ENCODE measurements at places on chromosomes 2 and 18.

- no peak for DNase-seq
Measured at GRCh38 chr2:143603035-143603655, 473.9 kb downstream of the ARHGAP15 start.

DNA sequence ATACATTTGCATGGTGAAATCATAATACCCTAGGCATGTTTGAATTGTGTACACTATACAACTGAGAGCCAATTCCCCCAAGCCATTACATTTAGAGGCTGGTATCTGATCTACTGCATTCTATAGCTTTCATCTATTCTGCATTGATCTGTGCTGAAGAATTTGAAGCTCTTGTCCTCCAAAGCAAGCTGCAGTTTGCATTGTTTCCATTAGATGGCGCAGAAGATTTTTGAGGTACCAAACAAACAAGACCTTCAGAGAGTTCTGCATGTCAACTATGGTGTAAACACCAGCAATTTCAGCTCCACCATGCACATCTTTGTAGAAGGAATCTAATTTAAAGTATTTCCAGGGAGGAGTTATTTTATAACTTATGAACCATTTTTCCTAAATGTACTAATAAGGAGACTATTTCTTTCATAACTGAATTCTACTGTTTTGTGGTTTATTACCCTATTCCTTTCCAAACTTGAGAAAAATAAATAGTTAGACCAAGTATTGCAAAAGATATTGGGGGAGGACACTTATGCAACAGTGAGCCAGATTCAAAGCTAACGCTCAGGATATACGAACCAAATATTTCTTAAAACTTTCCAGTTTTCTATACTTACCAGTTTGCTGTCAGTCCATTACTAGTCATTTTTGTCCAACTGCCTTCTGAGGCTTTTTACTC lies 761.8 kb upstream of the ACVR2A start:
- peak; percentile 52 for DNase-seq

- no peak for DNase-seq
Measured at GRCh38 chr2:241615041-241615440, 21.9 kb downstream of the THAP4 start.

GRCh38 chr18:55253814-55254213 lies 294.6 kb upstream of the CCDC68 start:
- no peak for DNase-seq

DNA sequence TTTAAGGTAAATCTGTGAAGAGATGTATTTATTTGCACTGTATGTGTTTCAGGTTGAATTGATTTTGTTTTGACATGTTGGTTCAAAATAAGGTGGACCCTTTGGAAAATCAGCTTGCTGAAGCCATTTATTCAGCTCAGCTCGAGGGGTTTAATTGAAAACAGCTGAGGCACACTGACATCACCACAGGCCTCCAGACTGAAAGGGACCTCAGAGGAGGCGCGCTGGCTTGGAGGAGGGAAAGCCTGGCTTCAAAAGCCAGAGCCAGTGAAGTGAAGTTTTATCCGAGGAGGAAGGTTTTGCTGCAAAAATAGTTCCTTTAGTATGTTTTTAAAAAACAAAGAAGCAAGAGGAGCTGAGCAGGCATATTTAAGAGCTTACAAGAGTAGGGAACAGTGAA lies 26.9 kb upstream of the DNMT3A start:
- DNase-seq = peak; percentile 54

GRCh38 chr2:124580263-124580662 lies 555.2 kb downstream of the CNTNAP5 start:
- no peak for DNase-seq

GRCh38 chr2:208608122-208608835 lies 201.7 kb downstream of the PTH2R start:
- DNase-seq = peak; percentile 13

- no peak for DNase-seq
Measured at GRCh38 chr2:78978340-78978739, 47.2 kb upstream of the REG3G start.

DNA sequence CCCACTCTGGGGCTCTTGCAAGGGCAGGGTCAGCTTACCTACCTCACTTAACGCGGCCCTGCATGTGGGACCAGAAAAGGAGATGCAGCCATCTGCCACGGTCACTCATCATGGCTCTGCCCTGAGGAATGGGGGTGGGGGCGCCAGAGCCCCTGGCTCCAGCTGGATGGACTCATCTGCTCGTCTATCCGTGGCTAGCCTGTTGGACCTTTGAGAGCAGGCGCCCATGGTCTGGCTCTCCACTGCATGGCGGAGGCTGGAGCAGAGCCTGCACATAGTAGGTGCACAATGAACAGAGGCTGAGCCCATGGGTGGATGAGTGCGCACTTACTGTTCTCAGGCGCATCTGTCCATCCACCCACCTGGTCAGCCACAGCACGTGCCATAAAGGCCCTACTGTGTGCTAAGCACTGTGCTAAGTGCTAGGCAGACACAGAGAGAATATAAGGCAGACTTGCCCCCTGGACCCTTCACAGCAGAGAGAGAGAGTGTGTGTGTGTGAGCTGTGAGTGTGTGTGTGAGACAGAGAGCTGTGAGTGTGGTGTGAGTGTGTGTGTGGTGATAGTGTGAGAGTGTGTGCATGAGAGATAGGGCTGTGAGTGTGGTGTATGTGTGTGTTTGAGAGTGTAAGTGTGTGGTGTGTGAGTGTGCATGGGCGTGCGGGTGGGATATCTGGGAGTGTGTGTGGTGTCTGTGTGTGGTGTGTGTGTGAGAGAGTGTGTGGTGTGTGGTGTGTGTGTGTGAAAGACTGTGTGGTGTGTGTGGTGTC lies 151.3 kb downstream of the TFCP2L1 start:
- no peak for DNase-seq

DNA sequence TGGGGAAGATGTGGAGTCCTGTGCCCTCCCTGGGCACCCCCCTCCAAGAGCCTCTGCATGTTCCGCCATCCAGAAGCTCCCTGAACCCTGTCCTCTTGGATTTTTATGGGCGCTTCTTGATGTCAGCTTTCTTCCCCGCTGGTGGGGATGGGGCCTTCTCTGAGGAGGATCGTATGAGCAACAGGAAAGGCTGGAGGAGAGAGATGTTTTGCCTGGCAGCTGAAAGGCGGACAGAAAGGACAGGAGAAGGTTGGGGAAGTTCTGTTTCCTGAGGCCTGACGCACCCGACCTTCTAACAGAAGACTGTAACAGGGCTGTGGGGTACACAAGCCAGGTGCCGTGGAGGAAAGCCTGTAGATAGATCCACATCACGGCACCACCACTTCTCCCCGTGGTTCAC lies 238.8 kb downstream of the LDLRAD4 start:
- DNase-seq = no peak

- DNase-seq = no peak
Measured at GRCh38 chr2:99150706-99151105, 4.0 kb downstream of the TSGA10 start.

DNA sequence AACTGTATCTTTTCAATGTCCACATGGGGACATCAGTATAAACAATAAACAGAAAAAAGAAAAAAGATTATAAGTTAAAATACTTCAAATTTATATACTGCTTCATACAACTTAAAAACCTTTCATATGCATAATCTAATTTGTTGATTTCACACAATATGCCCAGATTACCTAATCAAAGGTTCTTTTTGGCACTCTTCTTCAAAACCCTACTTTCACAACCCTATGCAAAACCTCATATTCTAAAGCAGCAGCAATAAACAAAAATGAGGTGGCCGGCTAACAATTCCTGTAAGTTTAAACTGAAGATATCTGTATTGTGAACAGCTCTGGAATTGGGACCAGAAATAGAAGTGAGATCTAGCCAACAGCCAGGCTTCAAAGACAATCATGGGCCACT lies 28.6 kb downstream of the STK17B start:
- no peak for DNase-seq

DNA sequence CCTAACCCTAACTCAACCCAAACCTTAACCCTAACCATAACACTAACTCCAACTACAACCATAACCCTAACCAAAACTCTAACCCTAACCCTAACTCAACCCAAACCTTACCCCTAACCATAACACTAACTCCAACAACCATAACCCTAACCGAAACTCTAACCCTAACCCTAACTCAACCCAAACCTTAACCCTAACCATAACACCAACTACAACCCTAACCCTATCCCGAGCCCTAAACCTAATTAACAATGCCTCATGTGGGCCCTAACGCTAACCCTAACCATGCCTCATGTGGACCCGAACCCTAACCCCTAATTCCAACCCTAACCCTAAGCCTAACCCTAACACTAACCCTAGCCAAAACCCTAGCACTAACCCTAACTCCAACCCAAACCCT lies 11.5 kb upstream of the GPR35 start:
- no peak for DNase-seq

DNA sequence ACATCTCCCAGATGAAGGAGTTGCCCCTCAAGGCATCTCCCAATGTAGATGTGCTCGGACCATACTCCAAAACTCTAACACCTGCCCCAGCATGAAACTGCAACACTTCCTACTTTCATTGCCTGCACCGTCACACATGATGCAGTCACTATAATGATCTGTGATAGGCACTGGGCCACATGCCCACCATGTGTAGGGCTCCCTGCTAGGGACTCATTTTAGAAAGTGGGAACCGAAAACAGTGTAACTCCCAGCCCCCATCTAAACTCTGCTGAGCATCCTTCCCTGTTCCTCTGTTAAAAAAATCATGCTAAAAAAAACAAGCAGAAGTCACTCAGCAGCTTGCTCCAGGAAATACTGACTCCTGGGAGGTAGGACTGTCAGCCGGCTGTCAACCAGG lies 496.1 kb upstream of the RAB6C start:
- no peak for DNase-seq

- DNase-seq = no peak
Measured at GRCh38 chr2:239257511-239257937, 143.3 kb downstream of the HDAC4 start.

- no peak for DNase-seq
Measured at GRCh38 chr2:128746356-128746755, 427.7 kb upstream of the HS6ST1 start.

DNA sequence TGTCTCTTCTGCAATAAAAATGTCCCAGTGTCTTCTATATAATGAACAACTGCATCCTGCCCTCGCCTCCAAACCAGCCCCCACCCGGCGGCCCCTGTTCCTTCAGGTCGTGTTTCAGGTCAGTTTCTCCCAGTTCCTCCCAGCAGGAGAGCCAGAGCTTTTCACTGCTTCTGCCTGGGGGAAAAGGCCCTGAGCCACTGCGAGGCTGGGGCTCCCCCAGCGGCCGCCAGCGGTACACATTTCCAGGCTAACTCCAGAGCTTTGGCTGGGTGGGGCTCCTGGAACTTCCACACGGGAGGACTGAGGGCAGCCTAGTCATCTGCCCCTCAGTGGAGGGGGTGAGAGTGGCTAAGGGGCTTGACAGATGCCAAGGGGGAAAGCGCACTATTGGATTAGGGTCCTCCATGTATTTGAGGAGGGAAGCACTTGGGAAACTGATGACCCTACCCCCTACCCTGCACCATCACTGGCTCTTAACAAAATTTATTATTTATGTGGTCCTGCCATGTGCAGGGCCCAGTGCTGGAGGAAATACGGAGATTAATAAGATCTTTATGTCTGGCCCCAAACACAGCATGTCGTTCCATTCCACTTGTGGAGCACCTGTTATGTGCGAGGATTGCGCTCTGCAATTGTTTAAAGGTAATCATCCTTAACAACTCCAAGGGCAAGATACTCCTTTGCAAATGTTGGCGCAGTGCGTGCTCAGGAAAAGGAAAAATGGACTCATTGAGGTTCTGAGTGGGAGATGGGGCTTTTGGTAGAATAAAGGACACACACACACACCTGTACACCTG lies 17.3 kb upstream of the CYS1 start:
- peak; percentile 62 for DNase-seq

GRCh38 chr2:28225473-28226080 lies 167.1 kb upstream of the FOSL2 start:
- no peak for DNase-seq

DNA sequence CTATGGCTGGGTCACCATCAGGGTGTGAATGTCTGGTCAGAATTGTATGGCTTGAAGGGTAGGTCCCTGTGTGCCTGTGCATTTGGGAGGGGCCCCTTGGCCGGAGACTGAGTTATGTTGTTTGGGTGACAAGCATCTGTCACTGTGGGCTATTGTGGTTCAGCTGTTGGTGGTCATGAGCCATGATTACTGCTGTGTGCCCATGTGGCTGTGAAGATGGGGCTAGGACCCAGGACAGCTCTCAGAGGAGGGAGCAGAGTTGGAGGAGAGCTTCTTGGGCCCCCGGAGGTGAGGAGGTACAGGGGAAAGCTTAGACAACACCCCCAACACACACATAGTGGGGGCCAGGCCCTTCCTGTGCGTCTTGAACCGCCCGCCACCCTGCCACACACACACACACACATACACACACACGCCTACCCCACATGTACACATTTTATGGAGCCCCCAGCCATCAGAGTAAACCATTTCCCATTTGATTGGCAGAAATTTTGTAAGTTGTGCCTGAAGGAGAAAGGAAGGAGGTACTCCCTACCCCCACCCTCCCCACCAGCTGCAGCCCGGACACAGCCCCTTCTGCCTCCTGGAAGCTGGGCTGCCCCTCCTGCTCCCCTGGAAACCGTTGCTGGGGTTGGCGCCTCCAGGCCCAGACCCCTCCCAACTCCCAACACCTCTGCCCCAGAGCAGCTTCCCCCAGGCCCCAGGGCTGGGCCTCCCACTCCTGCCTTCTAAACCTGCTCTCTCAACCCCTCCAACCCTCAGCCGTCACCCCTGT lies 2.0 kb downstream of the GAREM2 start:
- no peak for DNase-seq

- no peak for DNase-seq
Measured at GRCh38 chr2:171307560-171307959, 126.2 kb downstream of the METTL8 start.

DNA sequence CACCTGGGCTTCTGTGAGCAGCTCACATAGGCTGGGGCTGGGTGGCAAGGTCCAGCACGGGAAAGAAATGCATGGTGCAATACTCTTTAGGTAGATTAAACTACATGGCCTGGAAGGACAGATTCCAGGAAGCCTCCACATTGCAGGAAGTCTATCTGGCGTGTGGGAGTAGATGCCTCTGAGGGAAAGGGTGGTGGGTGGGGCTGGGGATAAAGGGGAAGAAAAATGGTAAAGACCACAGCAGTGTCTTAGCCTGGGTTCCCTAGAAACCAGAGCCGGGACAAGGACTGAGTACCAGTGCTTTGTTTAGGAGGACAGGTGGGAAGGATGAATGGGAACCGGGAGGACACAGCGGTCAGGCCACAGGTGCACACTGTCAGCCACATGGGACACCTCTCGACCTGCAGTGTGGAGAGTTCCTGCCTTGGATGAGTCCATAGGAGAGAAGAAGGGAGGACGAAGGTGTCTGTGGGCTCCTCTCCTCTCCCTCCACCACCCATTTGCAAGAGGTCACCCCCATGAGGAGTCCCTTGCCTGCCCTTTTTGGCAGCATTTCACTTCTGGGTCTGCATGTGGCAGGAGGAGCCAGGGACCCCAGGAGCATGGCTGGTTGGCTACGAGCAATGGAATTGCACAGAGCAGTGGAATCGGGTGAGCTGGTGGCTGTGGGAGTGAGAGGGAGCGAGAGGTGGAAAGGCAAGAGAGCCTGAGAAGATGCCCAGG lies 91.5 kb upstream of the HS6ST1 start:
- no peak for DNase-seq
